ENCODE measurements at places on chromosomes 1 and 21.

DNA sequence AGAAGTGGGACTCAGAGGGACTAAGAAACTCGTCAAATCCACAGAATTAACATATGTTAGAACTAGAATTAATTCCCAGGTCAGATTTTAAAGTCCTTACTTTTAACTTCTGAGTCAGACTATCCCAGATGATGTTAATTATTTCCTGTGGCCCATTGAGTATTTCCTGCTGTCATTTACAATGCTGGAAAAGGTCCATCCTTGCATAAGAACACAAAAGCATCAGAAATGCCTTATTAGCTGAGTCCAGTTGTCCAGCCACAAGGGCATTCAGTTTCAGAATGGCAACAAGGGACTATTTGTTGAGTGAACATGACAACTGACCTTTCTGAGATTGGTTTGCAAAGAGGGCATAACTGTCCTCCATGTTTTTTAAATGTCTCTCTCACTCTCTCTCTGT lies 16.5 kb upstream of the HIVEP3 start:
- DNase-seq: no peak

GRCh38 chr1:35714921-35715567 lies 3.6 kb downstream of the C1orf216 start:
- DNase-seq: no peak

- DNase-seq: no peak
Observed at GRCh38 chr1:160924791-160925651, 29.6 kb downstream of the ITLN2 start.

DNA sequence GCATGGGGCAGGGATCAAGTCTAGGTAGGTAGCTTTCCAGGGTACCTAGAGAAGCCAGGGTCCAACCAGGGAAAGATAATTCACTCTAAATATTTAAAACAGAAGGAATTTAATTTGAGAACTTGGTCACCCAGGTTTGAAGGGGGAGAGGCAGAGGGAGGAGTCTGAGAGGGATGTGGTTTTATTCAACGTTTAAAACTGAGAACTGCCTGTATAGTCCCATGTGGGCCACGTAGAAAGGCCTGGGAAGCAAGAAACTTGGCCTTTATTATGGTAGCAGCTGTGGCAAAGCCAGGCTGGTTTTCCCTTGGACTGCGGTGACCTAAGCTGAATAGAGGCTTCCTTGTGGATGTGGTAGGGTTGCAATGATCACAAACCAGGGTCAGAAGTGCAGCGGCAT lies 42.0 kb upstream of the DUSP10 start:
- no peak for DNase-seq

GRCh38 chr1:23565776-23566175 lies 6.5 kb upstream of the ID3 start:
- DNase-seq: no peak

DNA sequence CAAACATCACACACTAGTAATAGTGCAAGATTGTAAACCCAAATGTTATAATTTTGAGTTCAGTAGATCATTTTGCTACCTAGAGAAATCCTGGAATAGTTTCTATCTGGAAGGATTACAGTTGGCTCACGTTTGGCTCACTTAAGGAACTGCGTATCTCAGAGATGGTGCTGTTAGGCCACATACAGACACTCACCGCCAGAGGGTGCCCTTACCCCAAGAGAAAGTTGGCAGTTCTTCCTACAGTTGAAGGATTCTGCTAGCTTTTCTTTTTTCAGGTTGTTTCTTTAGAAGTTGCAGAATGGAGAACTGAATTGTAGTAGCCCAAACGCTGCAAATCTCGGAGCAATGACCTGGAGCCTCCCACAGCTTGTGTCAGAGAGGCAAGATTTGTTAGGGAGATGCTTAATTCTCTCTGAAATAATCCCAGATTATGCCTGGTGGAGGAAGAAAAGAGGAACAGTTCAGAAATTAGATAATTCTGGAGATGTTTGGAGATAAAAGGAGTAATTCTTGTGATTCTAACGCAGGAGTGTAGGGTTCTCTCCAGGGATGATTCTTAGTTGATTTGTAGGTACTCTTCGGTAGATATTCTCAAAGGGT lies 87.9 kb upstream of the PAPPA2 start:
- peak; percentile 88 for DNase-seq

DNA sequence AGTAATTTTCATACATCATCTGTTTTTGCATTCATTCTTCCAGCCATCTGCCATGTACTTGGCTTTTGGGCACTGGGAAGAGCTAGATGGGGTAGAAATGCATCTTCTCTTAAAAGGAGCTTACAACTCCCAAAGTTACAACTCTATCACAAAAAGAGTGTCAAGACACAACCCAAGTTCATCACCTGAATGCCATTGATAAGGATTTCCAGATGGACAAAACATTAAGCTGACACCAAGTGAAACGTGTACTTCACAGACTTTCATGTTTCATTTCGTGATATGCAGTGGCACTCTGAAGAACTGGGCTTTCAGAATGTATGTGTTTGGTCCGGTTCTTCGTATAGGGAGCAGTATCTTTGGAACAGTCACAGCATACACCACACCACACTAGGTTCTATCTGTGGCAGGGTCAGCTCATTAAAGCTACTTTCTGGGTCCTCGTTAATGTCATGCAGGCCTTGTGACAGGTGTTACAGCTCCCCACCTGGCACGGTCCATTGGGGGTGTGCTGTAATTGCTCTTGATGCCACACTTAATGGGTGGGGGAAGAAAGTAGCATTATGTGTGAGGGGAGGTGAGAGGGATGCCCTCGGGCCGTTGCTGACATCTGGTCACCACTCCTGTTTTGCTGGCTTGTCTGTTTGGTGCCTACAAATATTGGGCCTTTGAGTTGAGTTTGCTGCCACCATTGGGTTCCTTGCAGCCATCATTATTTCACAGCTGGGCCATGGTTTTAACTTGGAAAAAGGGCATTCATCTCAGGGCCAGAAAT lies 164.9 kb downstream of the NFIA start:
- DNase-seq: no peak

DNA sequence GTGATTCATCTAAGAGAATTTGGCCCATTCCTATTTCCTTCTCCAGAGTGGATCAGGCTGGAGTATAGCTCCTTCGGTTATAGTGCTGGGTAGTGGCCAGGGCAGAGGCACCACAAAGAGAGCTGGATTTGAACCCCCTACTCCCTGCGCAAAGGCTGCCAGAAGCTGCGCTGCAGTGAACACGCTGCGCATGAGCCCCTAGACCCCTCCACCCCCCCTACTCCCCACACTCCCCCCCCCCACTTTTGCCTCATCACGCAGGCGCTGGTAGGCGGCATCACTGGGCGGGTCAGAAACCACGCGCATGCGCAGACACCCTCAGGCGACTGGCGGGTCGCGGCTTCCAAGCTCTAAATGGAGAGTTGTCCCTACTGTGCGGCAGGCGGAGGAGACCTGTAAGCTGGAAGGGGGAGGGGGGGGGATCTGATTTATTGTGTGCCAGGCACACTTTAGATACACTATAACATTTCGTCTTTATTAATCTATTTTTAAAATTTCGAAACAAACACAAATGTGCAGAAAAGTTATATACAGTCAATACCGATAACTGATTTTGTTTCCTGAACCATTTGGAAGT lies 38.7 kb upstream of the HMGN1 start:
- DNase-seq: peak; percentile 97

DNA sequence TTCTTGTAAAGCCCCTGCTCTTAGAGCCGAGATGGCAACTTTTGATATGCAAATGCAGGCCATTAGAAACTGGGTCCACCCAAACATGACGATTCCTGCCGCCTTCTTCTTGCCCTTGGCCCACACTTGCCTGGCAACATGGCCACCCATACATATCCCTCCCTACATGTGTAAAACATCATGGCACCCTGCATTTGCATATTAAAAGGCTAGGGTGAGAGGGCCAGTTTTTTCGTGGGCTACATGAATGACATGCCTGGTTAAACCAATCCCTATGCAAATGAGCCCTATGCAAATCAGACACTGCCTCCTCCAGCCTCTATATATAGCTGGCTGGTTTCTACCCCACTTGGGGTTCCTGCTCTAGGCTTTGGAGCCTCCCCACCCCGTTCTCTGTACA lies 18.8 kb downstream of the PLA2G2A start:
- DNase-seq: no peak

- peak; percentile 35 for DNase-seq
Observed at GRCh38 chr1:83593073-83593472, 405.9 kb downstream of the TTLL7 start.
